ENCODE measurements at places on chromosomes 4 and X.

DNA sequence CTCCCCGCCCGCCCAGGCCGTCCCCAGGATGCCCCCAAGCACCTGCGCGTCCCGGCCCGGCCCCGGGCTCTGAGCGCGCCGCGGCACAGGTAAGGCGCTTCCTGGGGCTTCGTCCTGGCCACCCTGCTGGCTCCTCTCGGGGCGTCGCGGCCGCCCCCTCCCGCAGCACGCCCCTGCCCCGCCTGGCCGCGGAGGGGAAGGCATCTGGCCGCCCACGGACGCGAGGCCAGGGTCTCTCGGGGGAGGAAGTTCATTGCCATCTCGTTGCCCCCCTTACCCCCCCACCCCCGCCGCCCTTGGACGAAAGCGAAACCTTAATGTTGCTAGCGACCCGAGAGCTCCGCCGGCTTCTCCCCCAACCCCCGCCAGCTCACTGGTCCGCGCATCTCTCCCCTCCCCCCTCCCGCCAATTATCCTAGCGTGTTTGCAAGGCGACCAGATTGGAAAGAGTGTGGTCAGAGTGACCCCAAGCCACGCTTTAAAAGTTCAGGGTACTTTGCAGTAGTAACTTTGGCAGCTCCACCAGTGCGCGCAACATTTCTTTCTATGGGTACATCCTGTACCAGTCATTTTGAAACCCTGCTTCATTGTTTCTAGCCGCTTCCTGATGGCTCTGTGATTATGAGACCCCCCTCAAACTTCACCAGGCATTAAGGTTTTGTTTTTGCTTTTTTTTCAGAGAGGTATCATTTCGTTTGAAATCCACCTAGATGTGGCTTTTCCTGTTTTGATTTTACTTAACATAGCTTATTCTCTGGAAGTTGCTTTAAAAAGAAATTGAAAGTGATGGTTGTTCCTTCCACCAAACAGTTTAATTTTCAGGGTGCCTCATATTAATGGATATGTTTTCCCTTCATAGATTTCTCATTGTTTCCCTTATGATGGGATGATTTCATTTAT, 626 bp downstream of the TBC1D1 start:
- peak; percentile 66 for DNase-seq

GRCh38 chr4:184396570-184397515, 77.5 kb downstream of the IRF2 start:
- no peak for DNase-seq

DNA sequence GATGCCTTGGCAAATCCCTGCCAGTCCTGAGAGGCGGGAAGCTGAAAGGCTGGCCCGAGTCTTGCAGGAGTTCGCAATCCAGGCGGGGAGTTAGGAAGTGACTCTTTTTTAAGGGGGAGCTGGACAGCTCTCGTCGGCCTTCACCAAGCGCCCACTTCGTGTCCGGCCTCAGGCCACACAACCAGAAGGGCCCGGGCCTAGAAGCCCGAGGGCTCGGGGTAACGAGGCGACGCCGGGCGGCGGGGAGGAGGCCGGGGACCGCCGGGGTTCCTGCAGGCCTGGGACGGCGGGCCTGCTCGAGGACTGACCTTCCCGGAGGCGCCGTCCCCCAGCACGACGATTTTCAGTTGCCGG, 395 bp downstream of the RAB28 start:
- DNase-seq, result no peak

- no peak for DNase-seq
Observed at GRCh38 chrX:119226446-119226845, 9.6 kb upstream of the PGRMC1 start.

- DNase-seq, result no peak
Observed at GRCh38 chr4:119632216-119632615, 3.6 kb upstream of the PDE5A start.

- DNase-seq, result no peak
Observed at GRCh38 chrX:136626891-136627290, 21.1 kb upstream of the CD40LG start.

DNA sequence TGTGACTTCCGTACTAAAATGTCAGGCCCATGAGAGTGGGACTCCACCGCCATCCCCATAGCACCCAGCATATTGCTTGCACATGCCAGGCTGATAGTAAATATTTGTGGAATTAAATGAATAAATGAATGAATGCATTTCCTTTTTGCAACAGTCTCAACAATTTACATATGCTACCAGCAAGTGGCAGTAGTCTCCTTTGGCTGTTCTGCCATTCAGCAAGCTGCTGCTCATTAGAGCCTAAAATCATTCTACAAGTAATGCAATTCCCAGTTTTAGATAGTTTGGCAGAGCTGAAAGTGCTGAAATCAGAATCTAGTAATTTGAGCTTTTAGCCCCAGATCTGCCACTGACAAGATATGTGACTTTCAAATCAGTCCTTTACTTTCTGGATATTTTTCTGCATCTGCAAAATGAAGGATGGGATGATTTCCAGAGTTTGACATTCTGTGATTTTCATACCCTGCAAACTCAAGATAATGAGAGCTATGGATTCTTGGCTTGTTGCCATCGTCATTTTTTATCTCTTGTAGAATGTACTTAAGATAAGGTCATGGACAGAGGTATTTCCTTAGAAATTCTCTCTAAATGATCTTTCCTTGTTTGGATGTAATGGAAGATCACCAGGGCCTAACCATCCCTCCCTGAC, 35.7 kb upstream of the INTS6L start:
- peak; percentile 44 for DNase-seq

- DNase-seq, result no peak
Observed at GRCh38 chrX:6386837-6387236, 148.1 kb downstream of the VCX3A start.

DNA sequence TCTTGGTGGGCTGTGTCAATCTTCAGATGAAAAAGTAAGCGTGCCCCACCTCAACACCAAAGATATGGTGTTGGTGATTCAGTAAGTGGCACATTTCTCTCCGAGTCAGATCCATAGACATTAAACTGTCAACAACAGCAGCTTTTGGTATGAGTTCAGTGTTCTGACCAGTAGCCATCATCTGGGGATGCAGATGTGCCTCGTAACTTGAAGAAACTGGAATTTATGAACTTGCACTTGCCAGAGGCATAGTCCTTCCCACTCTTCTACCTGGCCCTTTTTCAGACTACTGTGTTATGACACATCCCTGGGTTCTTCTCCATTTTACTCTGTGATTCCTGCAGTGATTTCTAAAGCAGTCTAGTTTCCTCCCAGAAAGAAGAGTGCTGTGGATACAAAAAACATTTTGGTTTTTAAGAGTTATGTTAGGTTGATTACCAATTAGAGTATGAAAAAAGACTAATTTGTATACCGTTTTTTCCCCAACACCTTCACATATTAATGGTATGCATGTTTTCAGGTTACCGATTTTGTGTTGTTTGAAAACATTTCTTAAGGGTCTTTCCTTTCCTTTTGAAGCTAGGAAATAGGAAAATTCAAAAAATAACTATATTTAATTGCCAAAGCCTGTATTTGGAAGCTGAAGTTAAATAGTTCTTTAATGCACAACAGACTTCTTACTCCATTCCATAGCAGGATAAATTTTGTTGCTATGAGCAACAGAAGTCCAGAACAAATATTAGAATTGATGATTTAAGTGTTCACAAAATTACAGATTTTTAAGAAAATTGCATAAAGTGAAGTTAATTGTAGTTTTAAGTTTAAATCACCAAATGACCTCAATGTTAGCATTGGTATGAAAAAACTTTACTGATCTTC, 39.3 kb downstream of the NUDT6 start:
- no peak for DNase-seq

- no peak for DNase-seq
Observed at GRCh38 chr4:80012291-80012690, 60.7 kb downstream of the ANTXR2 start.

- DNase-seq, result no peak
Observed at GRCh38 chr4:110130576-110131358, 67.6 kb downstream of the ELOVL6 start.

Data from CD4-positive, alpha-beta T cell treated with Interleukin-4 for 4 hours (primary cell).